ENCODE measurements at places on chromosomes 4 and X.

DNA sequence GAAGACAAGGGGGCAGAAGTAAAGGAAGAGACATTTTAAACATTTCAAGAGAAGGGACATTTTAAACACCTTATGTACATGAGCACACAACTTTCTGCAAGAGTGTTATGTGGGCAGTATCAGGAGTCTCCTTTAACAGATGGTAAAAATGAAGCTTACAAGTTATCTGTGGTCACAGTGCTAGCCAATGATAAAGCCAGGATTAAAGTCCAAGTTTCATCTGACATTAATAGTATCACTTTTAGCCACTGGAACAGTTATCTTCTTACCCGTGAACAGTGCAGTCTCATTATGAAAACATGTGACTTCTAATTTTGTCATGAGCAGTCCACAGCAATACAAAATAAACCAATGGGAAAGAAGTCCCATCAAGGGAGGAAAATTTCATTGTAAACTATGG, 627.9 kb upstream of the AGA start:
- no peak for DNase-seq

DNA sequence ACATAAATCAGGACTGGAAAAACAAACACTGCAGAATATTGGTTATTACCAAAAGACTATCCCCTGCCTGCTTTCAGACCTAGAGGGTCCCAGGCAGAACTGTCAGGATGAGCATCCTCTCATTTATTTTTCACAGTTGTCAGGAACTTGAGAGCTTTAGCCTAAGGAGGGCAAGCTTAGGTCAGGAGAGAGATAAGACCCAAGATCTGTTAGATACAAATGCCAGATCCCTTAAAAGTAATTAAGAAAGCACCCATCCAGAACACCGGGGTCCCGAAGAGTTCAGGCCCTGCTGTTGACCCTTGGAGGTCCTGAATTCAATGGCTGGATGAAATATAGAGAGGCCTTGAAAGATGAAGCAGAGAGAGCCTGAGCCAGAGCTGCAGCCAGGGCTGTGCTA, 5.9 kb upstream of the MAGEB3 start:
- no peak for DNase-seq

DNA sequence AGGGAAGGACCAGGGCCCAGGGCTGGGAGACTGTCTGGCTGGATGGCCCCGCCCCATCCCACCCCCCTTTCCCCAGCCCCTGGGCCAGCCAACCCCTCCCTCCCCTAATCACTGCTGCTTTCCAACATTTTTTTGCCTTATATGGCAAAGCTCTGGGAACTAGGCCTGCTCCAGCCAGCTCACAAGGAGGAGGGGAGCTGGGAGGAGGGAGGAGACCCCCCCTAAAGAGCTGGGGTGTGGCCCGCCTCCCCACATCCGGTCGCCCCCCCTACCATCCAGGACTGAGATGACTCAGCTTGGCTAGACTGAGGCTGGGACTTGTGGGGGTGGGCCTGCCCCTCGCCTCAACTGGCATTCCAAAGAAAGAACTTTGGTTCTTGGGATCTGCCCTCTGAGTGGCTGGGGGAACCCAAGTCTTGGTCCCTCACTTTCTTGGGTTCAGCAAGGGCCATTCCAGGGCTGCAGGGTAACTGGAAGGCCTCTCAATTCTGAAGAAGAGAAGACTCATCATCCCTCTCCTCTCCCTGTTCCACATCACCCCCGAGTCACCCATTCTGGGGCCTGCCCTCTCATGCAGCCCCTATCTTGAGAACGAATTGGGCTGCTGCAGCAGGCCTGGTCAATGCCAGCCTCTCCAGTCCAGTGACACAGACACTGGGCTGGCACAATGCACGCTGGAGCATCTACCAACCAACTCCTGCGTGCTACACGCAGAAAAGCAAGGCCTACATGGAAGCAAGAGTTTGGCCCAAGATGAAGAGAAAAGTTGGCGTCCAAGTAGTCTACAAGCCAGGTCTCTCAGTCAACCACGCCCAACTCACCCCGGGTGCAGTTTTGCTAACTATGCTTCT, 4.8 kb downstream of the FLNA start:
- DNase-seq, result peak; percentile 91

DNA sequence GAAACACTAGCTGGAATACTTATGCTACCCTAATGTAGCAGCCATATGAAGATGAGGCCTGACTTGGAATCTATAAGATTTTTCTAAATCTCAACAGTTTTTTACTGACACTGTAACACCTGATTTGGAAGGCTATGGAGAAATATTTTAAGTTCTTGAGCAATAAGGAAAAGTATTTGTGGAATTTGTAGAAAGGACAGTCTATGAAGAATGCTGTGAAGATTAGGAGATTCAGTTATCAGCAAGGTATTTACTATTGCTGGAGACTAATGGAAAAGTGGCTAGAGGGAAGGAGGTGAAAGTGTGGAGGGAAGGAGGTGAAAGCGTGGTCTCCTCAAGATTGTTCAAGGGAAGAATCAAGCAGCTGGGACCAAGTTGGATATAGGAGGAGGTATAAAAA, 190.0 kb upstream of the EMCN start:
- no peak for DNase-seq

GRCh38 chr4:76892001-76892400, 5.9 kb downstream of the SOWAHB start:
- DNase-seq, result no peak

- DNase-seq, result no peak
Measured at GRCh38 chr4:186900232-186900900, 176.7 kb upstream of the FAT1 start.

DNA sequence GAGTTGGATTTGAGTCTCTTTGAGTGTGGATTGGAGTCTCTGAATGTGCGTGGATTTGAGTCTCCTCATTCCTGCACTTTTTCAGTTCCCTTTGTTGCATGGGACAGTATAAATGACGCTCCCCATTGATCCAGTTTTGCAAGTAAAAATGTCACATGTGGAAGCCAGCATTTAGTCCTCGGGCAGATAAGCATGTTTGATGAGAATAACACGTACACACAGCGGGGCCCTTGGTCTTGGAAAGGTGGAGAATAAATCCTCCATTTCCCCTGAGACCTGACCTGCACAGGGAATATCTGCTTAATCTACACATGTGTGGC, 8.1 kb downstream of the P2RY8 start:
- no peak for DNase-seq

GRCh38 chr4:6969826-6970800, 60.5 kb downstream of the TBC1D14 start:
- no peak for DNase-seq

DNA sequence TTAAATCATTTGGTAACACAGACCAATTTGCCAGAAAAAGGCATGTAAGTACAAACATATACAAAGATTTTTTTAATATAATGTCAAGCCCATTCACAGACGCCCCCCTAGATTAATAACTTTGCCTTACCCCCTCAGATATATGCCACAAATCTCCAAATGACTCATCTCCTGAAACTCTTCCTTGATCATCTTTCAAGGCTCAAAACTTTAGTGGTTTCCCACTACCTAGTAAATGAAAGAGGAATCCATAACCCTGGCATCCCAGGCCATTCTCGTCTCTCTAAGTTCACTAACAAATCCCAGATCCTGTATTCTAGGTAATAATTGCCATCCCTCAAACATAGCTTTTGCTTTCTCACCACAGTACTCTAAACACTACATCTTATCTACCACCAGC, 61.9 kb downstream of the PRSS12 start:
- DNase-seq, result no peak

DNA sequence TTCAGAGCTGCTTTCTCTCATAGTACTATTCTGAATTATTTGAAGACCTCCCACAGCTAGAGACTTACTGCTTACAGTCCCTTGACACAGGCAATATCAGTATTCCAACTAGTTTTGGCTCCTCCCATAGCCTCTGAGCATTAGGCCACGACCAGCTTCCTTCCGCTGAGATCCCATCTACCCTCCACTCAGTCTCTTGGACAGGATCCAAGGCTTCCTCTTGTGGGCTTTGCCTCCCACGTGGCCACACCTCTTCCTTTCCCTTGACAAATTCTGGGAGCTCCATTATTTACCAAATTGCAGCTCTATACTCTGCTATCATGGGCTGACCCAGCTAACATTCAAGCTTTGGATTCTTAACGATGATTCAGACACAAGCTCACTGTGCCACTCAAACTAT, 470.4 kb upstream of the GALNT7 start:
- DNase-seq, result no peak

- no peak for DNase-seq
Measured at GRCh38 chr4:147730333-147730732, 1.6 kb upstream of the ARHGAP10 start.

GRCh38 chr4:175703956-175704600, 108.0 kb downstream of the GPM6A start:
- DNase-seq, result no peak

GRCh38 chrX:65508851-65509250, 25.7 kb downstream of the LAS1L start:
- DNase-seq, result no peak

GRCh38 chr4:142272452-142272851, 573.6 kb downstream of the INPP4B start:
- no peak for DNase-seq

DNA sequence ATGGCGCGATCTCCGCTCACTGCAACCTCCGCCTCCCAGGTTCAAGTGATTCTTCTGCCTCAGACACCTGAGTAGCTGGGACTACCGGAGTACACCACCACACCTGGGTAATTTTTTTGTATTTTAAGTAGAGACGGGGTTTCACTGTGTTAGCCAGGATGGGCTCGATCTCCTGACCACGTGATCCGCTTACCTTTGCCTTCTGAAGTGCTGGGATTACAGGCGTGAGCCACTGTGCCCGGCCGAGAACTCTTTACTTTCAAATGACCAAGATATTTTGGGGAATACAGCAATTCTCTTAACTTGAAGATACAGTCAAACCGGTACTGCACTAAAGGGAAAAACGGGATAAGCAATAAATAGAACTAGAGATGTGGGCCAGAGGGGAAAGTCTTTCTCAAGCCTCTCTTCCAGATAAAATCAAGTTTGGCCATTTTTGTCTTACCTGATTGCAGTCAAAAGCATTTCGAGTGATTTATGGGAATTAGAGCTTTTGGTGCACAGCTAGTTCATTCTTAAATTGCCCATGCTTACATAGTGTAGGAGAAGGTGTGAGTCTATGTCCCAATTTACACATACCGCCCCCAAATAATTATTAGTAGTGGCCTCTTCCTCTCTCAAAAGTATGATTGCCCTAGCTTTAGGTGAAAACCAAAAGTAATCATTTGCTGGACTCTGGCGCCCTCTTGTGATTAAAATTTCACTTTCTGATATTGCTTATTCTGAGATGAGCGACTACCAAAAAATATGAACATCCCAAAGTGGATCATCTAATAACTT, 53.2 kb upstream of the ABCG2 start:
- peak; percentile 45 for DNase-seq

All from right lung (tissue), 10 donors.